ENCODE measurements at places on chromosomes 5 and 9. TPM values are rescaled to one million over a fixed set of nuclear protein-coding genes. Genes with fewer than 3 reads are reported as not detected.

DNA sequence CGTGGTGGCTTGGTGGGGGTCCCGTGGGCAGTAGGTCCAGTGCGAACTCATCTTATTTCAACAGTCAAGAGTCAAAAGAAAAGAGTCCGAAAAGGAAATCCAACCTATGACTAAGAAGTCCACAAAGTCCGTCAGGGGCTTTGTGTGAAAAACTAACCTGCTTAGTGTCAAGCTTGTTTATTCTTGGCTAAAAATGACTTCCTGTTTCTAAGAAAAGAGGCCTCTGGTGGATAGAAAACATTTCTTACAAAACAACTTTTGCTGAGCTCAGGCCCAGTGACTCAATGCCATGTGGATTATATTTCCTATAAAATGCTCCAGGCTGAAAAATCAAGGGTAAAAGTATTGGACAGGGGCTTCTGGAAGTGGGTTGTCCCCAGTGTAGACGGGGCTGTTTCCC, 105.9 kb downstream of the GADD45G start:
- no peak overlapping the region for H3K4me3 ChIP-seq
- H3K4me1 ChIP-seq: peaks cover 13% of the 10 kb centered on the region
- DNase-seq: no peak
- H3K27ac ChIP-seq: no peak overlapping the region
- H3K36me3 ChIP-seq: no peaks in the 10 kb centered on the region

ZNF462 gene
- 101 TPM for total RNA-seq

KIF24 gene
- total RNA-seq: 3.8 TPM

CEP120 gene
- total RNA-seq: 15.2 TPM

BHMT2 gene
- total RNA-seq: 0.11 TPM

DNA sequence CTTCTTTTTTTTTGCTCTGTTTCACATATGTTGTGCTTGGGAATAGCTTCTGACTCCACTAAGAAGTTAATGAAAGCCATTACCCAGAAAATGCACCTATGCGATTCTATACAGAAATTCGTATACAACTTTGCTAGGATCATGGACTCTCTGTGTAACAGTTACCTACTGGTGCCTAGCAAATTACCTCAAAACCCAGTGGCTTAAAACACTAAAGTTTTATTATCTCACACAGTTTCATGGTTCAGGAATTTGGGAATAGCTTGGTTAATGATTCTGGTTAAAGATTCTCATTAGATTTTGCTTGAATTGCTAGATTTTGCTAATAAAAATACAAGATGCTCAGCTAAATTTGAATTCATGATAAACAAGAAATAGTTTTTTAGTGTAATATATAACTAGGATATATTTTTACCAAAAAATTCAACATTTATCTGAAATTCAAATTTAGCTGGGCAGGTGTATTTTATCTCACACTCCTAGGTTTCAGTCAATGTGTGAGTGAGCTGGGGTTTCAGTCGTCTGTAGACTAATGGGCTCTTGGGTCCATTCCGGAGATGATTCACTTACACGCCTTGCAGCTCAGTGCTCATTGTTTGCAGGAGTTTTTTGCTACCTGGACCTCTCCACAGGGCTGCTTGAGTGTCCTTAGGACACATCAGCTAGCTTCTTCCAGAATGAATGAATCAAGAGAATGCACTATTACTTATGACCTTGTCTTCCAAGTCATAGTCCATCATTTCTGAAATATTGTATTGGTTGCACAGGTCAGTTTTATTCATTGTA, 75.1 kb downstream of the MROH2B start:
- H3K27me3 ChIP-seq: no peaks in the 10 kb centered on the region
- no peaks in the 10 kb centered on the region for H3K4me1 ChIP-seq
- no peaks in the 10 kb centered on the region for H3K36me3 ChIP-seq
- H3K4me3 ChIP-seq: no peak overlapping the region
- H3K27ac ChIP-seq: no peak overlapping the region
- DNase-seq: no peak

DNA sequence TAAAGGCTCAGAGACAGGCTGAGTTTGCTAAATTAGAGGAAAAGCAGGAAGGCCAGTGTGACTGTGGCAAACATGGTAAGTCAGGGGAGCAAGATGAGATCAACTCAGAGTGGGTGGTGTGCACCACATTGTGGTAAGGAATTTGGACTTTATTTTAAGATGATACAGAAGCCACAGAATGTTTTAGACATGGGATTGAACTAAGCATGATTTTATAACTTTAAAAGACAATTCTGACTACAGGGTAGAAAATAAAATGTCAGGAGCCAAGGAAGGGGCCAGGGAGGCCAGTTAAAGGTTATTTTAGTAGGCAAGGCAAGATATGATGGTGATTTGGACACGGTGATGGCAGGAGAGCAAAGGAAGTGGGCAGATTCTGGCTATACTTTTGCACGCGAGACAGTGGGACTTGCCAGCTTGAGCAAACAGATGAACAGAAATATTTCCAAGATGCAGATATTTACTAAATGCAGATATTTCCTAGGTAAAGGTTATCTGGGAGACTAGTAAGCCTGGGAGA, 53.9 kb downstream of the TSSK1B start:
- H3K27ac ChIP-seq: no peak overlapping the region
- DNase-seq: no peak
- no peaks in the 10 kb centered on the region for H3K36me3 ChIP-seq
- no peaks in the 10 kb centered on the region for H3K27me3 ChIP-seq

PGM5 gene
- total RNA-seq: 0.16 TPM

GRCh38 chr5:18113721-18114120, 479.5 kb downstream of the TAF11L14 start:
- H3K27me3 ChIP-seq: no peaks in the 10 kb centered on the region
- no peaks in the 10 kb centered on the region for H3K36me3 ChIP-seq
- H3K4me1 ChIP-seq: peaks cover 9% of the 10 kb centered on the region

IRF1 gene
- total RNA-seq: 9.8 TPM

ISCA1 gene
- total RNA-seq: 36.5 TPM

DNA sequence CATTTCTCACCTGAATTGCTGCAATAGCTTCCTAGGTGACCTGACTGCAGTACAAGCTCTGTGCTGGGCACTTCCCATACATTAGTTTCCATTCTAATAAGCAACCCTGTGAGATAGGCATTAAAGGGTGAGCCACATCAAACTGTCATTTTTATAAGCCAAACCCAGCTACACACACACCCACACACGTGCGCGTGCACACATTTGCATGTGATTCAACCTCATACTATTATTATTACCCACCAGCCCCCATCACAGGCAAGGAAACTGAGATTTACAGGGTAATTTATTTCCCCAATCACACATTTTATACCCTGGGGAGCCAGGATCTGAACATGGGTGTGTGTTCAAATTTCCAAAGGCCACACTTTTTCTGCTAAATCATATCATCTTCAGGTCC, 93.6 kb downstream of the TTLL11 start:
- no peak for DNase-seq
- no peak overlapping the region for H3K4me3 ChIP-seq
- peaks cover 17% of the 10 kb centered on the region for H3K4me1 ChIP-seq
- H3K27ac ChIP-seq: no peak overlapping the region

- peaks cover 3% of the 10 kb centered on the region for H3K27me3 ChIP-seq
- no peaks in the 10 kb centered on the region for H3K4me1 ChIP-seq
- H3K27ac ChIP-seq: no peak overlapping the region
- DNase-seq: no peak
- peaks cover 51% of the 10 kb centered on the region for H3K36me3 ChIP-seq
Measured at GRCh38 chr5:131846536-131846935, 49.7 kb upstream of the FNIP1 start.

DNA sequence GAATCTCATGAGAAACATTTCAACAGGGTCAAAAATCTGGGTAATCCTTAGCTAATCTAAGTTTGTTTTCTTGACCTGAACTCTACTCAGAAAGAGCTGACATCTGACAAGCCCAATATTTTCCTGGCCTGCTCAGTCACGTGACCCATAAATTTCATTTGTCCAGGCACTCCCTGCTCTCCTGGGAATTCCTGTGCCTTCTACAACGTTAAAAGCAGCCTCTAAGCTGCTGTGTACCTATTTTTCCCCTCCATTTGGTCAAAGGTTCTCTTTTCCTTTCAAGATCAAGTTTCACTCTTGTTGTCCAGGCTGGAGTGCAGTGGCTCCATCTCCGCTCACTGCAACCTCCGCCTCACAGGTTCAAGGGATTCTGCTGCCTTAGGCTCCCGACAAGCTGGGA, 148.8 kb upstream of the ABCA1 start:
- H3K4me3 ChIP-seq: no peak overlapping the region
- H3K27ac ChIP-seq: no peak overlapping the region
- H3K27me3 ChIP-seq: no peaks in the 10 kb centered on the region
- H3K4me1 ChIP-seq: no peaks in the 10 kb centered on the region
- no peak for DNase-seq

- H3K27ac ChIP-seq: no peak overlapping the region
- no peaks in the 10 kb centered on the region for H3K27me3 ChIP-seq
- H3K4me1 ChIP-seq: 0 out of 2 replicates have a peak, but pooled peaks cover 4% of the 10 kb centered on the region
- no peaks in the 10 kb centered on the region for H3K36me3 ChIP-seq
- no peak overlapping the region for H3K4me3 ChIP-seq
- DNase-seq: no peak
Measured at GRCh38 chr5:127898551-127899213, 184.9 kb upstream of the SLC12A2 start.

BTNL9 gene
- 1.8 TPM for total RNA-seq

DNA sequence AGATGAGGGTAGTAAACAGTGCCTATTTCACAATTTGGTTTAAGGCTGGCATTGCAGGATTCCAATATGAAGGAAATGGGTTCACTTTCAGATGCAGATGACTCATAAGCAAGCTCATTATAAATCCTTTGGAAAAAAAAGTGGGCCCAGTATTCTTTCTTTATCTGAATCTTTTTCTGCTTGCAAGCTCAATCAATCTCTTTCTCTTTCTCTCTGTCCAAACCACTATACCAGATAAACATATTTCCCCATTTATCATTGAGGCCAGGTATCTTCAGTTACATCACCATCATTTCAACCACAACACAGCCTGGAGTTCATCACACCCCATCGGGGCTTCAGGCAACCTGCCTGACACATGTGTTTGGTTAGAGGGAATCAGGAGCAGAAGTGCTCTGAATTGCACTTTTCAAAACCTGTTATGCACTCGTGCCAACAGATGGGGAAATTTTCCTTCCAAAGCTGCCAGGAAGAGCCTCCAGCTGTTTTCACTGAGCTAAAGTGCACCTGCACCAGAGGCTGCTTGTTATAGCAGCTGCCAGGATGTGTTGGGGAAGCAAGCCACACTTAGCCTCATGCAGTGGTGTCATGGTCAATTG, 30.0 kb upstream of the MAMDC2 start:
- no peaks in the 10 kb centered on the region for H3K27me3 ChIP-seq
- H3K27ac ChIP-seq: no peak overlapping the region
- no peaks in the 10 kb centered on the region for H3K36me3 ChIP-seq
- H3K4me1 ChIP-seq: peaks cover 13% of the 10 kb centered on the region
- DNase-seq: no peak

RLN1 gene
- total RNA-seq: 0.66 TPM

DNA sequence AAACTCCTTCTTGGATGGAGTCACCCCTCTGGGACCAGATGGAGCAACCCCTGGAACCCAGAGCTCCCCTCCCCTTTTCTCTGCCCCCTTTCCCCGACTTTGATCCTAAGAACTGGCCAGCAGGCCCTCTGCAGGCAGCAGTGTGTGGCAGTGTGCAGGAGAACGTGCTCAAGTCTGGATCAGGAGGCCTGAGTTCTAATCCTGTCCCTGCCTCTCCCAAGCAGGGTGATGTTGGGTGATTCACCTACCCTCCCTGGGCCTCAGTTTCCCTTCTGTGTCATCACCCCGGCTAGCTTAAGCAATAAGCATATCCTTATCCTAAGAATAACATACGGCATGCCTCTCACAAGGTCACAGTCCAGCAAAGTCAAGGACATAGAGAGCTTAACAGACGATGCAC, 67.6 kb downstream of the C9orf50 start:
- H3K4me1 ChIP-seq: peaks cover 42% of the 10 kb centered on the region
- H3K36me3 ChIP-seq: no peaks in the 10 kb centered on the region
- no peak overlapping the region for H3K4me3 ChIP-seq
- DNase-seq: no peak

DNA sequence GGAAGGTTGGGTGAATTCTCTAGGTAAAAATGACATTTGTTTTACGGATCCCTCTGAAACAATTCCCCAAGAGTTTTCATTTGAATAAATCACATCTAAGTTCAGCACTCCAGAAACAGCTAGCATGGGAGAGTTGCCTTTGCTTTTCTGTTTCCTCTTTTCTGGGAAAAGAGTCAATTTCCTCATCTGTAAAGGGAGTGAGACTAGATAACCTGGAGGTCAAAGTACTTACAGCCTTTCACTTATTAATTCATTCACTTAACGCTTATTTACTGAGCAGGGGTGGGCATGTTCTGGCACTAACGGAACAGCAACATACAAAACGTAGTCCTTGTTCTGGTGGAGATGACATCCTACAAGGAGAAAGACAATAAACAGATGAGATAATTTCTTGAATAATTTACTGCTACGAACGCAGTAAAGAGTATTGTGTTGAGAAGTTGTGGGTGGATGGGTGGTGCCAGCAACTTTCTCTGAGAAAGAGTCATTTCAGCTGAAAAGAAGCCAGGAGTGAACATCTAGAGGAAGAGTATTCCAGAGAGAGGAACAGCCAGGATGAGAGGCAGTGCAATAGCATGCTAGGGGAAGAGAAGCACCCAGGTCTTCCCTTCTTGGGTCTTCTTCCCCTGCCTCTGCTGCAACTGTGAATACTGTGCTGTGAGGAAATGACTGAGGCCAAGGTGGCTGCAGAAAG, 335.6 kb downstream of the ZSWIM6 start:
- H3K36me3 ChIP-seq: no peaks in the 10 kb centered on the region
- no peak overlapping the region for H3K27ac ChIP-seq
- H3K4me3 ChIP-seq: no peak overlapping the region

GRCh38 chr5:82307451-82307850, 29.3 kb upstream of the RPS23 start:
- DNase-seq: no peak
- peaks cover 17% of the 10 kb centered on the region for H3K4me1 ChIP-seq
- peaks cover 30% of the 10 kb centered on the region for H3K27me3 ChIP-seq
- H3K27ac ChIP-seq: no peak overlapping the region
- H3K4me3 ChIP-seq: no peak overlapping the region

DNA sequence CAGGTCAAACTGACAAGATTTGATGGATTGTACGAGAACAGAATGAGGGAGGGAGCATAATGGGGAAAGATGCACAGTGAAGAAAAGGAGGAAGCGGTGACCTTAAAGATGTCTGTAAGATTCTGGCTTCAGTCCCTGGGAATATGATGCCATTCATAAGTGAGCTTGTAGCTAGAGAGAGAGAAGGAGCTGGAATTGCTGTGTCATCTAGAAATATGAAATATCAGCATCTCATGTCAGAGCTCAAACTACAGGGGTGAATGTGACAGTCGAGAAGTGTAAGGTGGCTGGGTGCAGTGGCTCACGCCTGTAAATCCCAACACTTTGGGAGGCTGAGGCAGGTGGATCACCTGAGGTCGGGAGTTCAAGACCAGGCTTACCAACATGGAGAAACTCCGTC, 24.0 kb upstream of the WHRN start:
- H3K4me3 ChIP-seq: no peak overlapping the region
- H3K4me1 ChIP-seq: peaks cover 7% of the 10 kb centered on the region
- H3K36me3 ChIP-seq: no peaks in the 10 kb centered on the region
- no peak overlapping the region for H3K27ac ChIP-seq
- peaks cover 28% of the 10 kb centered on the region for H3K27me3 ChIP-seq
- no peak for DNase-seq

ZNF474 gene
- total RNA-seq: not detected

ARSK gene
- 12.8 TPM for total RNA-seq

PCDHGB2 gene
- 4.1 TPM for total RNA-seq

LECT2 gene
- not detected for total RNA-seq

PCDHGA11 gene
- 7.1 TPM for total RNA-seq
